ENCODE measurements at places on chromosomes 6 and 20. TPM values are rescaled to one million over a fixed set of nuclear protein-coding genes. Genes with fewer than 3 reads are reported as not detected.

The SULF2 gene
- 10.5 TPM for polyA plus RNA-seq

The CFAP61 gene
- polyA plus RNA-seq = 10.9 TPM

The FUCA2 gene
- polyA plus RNA-seq = 32.3 TPM

The C6orf15 gene
- polyA plus RNA-seq = not detected

The SRMS gene
- not detected for polyA plus RNA-seq

The TMEM170B gene
- polyA plus RNA-seq = 7.4 TPM

The RNF144B gene
- polyA plus RNA-seq = 34.5 TPM

The SMOC2 gene
- polyA plus RNA-seq = 22.8 TPM

The CPXM1 gene
- polyA plus RNA-seq = 1.1 TPM

The DNPH1 gene
- 52.5 TPM for polyA plus RNA-seq

The OOEP gene
- not detected for polyA plus RNA-seq
